ENCODE measurements at places on chromosomes 6 and 20. TPM values are rescaled to one million over a fixed set of nuclear protein-coding genes. Genes with fewer than 3 reads are reported as not detected.

DNA sequence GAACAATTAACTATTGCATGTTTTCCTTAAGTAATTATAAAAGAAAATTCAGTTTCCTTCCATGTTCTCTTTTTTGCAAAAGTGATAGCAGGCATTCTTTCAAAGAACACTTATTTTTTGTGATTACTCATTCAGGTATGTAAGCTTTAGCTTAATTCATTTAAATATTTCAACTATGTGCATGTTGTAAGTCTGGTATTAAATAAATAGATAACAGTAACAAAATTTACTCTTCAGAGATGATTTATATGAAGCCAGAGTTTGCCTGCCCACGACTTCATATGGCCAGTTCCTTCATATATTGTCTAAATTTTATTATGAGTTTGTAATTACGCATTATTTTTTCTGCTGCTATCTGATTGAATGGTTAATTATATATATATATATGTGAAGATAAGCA lies 110.9 kb downstream of the ADGRG6 start:
- no peaks in the 10 kb centered on the region for H3K27me3 ChIP-seq
- no peaks in the 10 kb centered on the region for H3K36me3 ChIP-seq
- H3K4me3 ChIP-seq, result no peak overlapping the region
- H3K27ac ChIP-seq, result no peak overlapping the region

DNA sequence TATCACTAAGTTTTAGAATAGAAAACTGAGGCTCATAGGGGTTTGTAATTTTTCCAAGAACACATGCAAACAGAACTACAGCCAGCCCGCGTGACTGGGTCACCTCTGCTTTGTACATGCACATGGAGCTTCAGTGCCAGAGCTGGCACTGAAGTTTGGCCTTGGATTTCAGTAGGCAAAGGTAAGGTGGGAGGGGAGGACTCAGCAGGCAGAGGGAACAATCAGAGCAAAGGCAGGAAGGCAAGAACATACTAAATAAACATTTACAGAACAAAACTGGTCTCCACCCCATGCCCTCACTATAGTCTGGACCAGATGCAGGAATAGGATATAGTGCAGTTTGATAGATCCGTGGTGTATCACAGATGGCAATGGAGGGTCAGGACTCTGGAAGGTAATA lies 13.6 kb upstream of the ABRACL start:
- H3K27me3 ChIP-seq, result peaks cover 10% of the 10 kb centered on the region
- no peak overlapping the region for H3K4me3 ChIP-seq
- H3K4me1 ChIP-seq, result no peaks in the 10 kb centered on the region
- H3K36me3 ChIP-seq, result no peaks in the 10 kb centered on the region
- no peak overlapping the region for H3K27ac ChIP-seq

- no peak for DNase-seq
- no peak overlapping the region for H3K4me3 ChIP-seq
- no peaks in the 10 kb centered on the region for H3K27me3 ChIP-seq
- H3K36me3 ChIP-seq, result no peaks in the 10 kb centered on the region
- H3K4me1 ChIP-seq, result no peaks in the 10 kb centered on the region
- H3K27ac ChIP-seq, result no peak overlapping the region
Observed at GRCh38 chr20:20529597-20529996, 161.7 kb downstream of the INSM1 start.

- no peak for DNase-seq
- H3K36me3 ChIP-seq, result no peaks in the 10 kb centered on the region
- no peaks in the 10 kb centered on the region for H3K27me3 ChIP-seq
- no peak overlapping the region for H3K4me3 ChIP-seq
- no peak overlapping the region for H3K27ac ChIP-seq
Observed at GRCh38 chr6:127956260-127956888, 55.5 kb upstream of the THEMIS start.

GMPR gene
- polyA plus RNA-seq, result 7.0 TPM
